ENCODE measurements at places on chromosomes 6 and 20.

- no peak for DNase-seq
These were observed 670 bp upstream of the COL11A2 start for GRCh38 chr6:33192671-33193602.

DNA sequence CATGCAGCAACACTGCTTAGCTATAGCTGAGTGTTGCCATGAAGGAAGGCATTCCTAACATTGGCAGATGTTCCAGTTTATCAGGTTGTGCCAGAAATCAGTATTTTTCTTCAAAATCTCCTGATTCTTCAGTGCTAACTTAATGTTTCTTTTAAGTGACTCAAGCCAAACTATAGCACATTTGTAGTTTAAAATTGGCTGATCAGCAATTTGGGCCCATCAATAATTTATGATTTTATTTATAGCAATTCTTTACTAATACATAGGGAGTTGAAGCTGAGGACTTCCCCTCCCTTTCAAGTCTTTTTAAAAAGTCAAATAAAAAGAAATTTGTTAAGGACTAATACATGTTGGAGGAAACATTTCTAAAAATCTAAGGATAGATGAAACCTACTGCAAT, 383.8 kb upstream of the KHDRBS2 start:
- DNase-seq = no peak

- no peak for DNase-seq
These were observed 288.1 kb upstream of the SUPT3H start for GRCh38 chr6:45665859-45666258.

DNA sequence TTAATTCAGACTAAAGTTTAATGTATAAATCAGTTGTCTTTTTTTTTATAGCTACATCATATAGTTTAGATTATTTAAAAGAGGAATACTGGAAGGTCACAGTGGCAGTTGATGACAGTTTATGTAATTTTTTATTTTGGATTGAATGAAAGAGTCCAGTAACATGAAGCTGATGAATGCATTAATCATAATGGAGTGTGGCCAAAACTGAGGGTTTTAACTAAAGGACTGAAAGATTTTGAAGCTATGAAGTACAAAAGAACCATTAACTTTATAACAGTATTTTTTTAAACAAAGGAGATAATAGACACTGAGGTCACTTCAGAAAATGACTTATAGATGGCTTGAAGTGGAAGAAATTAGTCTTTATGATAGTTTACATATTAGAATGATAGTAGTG, 41.3 kb downstream of the TRMT11 start:
- DNase-seq = no peak

DNA sequence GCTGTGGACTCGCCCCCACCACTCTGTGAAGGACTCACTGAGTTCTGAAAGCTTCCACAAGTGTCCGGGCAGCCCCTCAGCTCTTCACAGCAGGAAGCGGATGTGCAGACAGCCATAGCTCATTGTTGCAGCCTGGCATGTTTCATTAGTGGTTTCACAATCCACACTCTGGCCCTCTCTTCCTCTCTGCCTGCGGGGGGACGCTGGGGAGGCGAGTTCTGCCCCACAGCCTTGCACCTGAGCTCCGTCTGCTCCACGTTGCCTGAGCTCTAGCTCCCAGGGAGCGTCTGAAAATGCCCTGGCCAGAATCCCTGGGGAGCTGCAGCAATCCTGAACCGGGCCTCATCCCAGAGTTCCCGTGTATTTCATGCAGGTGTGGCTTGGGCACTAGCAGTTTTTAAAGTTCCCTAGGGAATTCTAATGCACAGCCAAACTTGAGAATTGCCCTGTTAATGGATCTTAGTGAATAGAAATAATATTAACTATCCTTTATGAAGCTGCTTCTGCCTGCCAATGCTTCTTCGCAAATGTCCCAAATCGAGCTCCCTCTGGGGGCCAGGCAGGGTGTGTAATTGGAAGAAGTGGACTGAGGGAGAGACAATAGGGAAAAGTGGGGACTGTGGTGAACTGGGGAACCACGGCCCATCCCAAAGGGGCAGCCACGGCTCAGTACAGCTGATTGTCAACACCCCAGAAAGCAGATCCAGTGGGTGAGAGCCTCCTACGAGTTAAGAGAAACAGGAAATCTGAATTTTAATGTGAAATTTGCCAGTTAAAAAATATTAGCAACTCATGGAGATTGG, 51.5 kb downstream of the CTCFL start:
- no peak for DNase-seq

DNA sequence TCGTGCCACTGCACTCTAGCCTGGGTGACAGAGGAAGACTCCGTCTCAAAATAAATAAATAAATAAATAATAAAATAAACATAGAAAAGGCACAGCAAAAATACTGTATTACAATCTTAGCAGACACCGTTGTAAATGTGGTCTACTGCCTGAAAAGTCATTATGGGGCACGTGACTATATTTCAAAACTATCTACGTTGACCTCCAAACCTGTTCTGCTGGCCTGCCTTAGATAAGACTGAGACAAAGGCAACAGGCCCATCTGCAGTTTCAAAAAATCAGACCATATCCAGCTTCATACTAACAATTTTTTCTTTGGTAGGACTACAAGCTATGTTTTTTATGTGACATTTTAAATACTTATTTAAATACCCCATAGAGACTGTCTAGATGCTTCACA, 59.1 kb downstream of the AGPAT4 start:
- no peak for DNase-seq
